ENCODE measurements at places on chromosomes 1 and 21.
A peak's percentile ranks its signal among the peaks of the same experiment; 100 is the strongest.

DNA sequence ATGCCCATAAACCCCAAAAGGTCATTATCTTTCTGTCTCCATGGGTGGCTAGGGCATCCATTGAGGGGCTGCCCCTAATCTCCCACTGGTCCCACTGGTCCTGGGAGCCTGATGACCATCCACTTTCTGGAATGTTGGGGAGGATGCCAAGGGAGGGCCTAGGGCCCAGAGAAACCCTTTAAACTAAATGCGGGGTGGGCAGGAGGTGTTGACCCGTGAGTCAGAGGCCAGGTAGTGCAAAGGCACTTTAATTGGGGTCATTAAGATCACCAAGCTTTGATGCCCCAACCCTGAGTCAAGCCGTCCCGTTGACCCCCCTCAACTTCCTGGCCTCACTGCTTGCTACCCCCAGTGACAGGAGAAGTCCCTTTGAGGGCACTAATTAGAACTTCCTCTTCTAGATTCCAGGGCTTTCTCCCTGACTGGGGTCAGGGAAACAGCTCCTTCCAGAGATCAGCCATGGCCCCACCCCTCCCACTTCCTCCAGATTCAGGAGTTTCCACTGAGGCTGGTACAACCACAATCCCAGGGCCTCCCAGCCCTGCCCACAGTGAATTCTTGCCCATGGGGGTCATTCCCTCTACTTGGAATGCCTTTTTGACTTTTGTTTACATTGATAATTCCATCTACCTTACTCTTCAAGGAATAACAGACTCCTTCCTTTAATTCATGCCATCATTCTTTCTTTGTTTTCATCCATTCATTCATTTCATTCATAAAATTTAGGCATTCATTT lies 15.5 kb upstream of the SERINC2 start:
- no peak for DNase-seq

DNA sequence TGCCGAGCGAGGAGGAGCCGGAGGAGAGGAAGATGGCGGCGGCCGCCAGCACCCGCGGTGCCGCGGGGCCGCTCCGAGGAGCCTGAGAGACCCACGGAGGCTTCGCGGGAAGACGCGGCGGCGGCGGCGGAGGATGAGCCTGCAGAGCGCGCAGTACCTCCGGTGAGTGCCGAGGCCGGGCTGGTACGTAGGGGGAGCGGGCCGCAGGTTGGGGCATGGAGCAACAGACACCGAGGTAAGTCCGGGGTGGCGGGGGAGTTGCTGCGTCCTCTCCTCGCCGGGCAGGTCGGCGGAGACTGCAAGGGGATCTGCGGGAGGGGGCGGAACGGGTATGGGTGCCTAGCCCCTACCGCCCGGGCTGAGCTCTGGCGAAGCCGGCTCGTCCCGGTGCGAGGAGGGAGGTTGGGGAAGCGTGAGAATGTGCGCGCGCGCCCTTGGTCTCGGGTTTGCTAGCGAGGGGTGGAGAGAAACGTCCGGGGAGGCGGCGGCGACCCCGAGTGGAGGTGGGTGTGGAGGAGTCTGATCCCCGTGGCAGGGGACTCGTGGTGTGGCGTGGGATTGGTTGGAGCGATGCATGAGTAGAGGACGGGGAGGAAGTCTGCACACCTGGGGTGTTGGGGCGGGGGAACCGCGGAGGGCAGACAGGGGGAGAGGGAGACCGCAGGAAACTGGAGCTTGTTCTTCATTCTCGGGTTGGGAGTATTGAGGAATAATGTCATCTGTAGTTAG lies at the start of gene SMG7:
SMG7 (plus strand) TSS at position 12 of the 729 bp plus-strand sequence; CDS start at position 134, 122 bp downstream.
- DNase-seq: peak; percentile 21

GRCh38 chr1:248758352-248758751 lies 2.8 kb upstream of the LYPD8 start:
- no peak for DNase-seq

DNA sequence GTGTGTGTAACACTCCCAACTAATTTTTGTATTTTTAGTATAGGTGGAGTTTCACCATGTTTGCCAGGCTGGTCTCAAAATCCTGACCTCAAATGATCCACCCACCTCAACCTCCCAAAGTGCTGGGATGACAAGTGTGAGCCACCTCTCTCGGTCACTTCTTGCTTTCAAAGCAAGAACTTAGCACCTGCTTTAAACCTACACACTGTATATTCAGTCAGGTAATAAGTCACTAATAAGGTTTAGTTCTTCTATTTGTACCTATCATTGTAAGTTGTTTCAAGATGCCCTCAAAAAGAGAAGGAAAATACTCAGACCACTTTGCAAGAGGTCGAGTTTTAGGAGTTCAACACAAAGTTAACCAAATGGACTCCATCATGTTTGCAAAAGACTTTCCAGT lies 431.3 kb downstream of the MRPL39 start:
- DNase-seq: no peak

DNA sequence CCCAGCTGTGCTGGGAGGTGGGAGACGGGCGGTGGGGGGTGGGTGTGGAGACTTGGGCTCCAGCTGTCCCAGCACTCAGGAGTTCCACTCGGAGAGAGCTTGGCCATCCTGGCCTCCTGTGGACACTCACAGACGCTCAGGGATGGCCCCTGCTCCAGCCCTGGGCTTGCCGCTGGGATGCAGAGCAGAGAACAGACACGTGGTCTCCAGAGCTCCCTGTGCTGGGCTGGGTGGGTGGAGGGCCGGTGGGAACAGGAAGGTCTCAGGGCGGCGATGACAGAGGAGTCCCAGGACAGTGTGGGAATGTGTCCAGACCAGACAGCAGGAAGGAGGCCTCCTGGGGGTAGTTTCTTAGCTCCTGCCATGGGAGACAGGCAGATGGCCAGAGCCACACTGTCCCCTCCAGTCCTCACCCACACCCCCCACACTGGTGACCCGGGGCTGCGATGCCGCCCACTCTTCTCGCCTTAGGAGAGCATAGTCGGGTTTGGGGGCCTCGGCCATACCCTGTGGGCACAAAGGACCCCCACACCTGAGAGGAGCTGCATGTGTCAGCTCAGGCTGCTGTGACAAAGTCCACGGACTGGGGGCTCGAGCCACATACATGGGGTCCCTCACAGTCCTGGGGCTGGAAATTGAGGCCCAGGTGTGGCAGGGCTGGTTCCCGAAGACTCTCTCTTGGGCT lies 2.0 kb downstream of the KRTAP10-9 start:
- no peak for DNase-seq

DNA sequence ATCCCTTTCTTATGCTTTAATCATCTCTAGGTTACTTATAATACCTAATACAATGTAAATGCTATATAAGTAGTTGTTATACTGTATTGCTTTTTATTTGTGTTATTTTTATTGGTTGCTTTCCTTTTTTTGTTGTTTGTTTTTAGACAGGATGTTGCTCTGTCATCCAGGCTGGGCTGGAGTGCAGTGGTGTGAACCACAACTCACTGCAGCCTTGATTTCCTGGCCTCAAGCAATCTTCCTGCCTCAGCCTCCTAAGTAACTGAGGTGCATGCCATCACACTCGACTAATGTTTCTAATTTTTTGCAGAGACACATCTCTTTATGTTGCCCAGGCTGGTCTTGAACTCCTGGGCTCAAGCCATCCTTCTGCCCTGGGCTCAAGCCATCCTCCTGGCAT lies 26.9 kb downstream of the KRTAP19-8 start:
- DNase-seq: no peak

DNA sequence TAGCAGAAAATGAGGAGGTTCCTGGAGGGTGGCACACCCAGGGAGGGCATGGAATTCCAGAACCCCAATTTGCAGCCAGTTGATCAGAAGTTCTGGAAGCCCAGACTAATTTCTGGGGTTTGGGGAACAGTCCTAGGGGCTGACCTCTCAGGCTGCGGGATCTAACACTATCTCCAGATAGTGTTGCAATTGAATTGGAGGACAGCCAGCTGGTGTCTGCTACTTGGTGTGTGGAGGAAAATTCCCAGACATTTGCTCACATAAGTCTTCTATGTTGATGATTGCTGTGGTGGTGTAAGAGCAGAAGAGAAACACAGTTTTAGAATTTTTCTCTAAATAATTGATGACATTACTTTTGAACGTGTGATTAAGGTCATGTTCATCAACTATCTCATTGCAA lies 154.3 kb upstream of the RNPC3 start:
- no peak for DNase-seq

- no peak for DNase-seq
These were observed 40.5 kb downstream of the UBE2G2 start for GRCh38 chr21:44761011-44761729.

DNA sequence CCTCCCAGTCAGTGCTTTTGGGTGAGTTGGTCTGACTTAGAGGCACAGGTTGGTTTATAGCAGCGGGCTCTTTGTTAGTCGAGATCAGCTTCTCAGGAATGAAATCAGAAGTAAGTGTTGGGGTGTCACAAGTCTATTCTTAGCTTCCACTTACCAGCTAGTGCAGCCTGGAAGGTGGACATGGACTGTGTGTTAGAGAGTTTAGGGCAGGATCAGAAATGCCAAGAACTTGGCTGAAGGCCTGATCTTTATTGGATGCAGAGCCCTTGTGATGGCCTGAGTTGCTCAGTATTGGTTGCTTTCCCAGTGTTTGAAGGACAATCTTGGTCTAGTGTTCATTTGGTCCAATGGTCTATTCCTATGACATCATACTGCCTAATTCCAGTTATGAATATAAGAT lies 377.0 kb upstream of the USP24 start:
- DNase-seq: no peak

GRCh38 chr1:10051656-10052055 lies 18.9 kb downstream of the UBE4B start:
- no peak for DNase-seq

GRCh38 chr1:244896550-244896949 lies 32.2 kb upstream of the HNRNPU start:
- no peak for DNase-seq

- no peak for DNase-seq
These were observed 12.6 kb upstream of the NTPCR start for GRCh38 chr1:232937741-232938375.

- no peak for DNase-seq
These were observed 14.0 kb downstream of the SLC66A1 start for GRCh38 chr1:19325958-19326747.

GRCh38 chr1:204968951-204969350 lies 74.1 kb upstream of the CNTN2 start:
- no peak for DNase-seq

DNA sequence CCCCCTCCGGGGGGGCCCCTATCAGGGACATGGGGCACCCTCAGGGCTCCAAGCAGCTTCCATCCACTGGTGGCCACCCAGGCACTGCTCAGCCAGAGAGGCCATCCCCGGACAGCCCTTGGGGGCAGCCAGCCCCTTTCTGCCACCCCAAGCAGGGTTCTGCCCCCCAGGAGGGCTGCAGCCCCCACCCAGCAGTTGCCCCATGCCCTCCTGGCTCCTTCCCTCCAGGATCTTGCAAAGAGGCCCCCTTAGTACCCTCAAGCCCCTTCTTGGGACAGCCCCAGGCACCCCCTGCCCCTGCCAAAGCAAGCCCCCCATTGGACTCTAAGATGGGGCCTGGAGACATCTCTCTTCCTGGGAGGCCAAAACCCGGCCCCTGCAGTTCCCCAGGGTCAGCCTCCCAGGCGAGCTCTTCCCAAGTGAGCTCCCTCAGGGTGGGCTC lies 34.9 kb downstream of the TRIM11 start:
- DNase-seq: no peak

DNA sequence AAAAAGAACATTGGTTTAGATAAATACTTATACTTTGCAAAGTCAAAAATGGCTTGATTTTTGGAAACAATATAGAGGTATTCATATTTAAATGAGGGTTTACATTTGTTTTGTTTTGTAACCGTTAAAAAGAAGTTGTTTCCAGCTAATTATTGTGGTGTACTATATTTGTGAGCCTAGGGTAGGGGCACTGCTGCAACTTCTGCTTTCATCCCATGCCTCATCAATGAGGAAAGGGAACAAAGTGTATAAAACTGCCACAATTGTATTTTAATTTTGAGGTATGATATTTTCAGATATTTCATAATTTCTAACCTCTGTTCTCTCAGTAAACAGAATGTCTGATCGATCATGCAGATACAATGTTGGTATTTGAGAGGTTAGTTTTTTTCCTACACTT lies 65.3 kb upstream of the SAMD13 start:
- DNase-seq: no peak

DNA sequence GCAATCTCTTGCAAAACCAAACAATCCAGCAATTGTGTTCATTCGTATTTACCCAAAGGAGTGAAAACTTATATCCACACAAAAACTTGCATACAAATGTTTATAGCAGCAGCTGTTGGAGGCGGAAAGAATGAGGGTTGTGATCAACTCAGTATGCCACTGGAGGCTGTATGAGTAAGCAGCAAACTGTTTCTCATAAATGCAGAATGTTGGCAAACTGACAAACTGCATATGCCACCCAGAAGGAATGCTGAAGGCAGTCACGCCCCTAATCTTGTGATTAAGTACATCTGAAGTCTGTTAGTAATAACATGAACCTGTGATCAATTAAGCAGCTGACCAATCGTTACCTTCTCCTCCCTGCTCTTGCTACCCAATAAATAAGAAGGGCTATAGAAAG lies 60.5 kb upstream of the CR2 start:
- no peak for DNase-seq

DNA sequence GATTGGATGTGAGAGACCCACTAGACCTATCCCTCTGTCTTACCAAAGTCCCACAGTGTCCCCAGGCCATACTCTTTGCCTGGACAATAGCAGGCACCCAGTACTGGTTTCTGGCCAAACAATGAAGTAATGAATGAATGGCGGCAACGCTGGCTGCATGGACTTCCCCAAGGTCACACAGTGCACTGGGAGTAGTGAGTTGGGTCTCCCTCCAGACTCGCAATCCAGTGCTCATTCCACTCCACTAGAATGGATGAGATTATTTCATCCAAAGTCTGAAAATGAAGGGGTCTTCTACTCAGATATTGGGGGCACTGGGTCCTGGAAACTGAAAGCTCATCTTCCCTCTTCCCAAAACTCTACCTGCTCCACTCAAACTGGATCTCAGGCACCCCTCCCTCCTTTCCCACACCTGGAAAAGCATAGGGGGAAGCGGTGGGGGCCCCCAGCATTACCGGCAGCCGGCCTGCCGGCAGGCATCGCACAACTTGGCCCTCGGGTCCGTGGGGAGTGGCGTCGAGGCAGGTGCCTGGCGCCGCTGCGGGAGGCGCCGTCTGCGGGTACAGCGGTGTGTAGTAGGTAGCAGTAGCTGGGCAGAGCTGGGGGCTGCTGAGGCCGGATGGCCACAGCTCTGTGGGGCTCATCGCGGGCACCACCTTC lies 816 bp downstream of the E2F2 start:
- no peak for DNase-seq

DNA sequence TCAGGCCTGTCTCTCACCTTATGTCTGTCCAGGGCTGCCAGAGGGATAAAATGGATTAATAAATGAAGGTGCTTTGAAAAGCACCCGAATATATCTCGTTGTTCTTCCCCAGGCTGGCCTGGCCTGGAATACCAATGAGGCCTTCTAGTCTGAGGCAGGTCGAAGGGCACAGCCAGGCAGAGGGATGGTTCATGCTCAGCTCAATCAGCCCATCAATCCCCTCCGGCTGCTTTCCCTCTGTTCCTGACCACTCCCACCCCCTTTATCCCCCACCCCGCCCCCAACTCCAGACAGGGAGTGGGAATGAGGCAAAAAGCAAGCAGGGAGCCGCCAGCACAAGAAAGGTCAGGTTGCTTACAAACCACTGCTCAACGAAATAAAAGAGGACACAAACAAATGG lies 40.0 kb upstream of the PRELP start:
- no peak for DNase-seq

- DNase-seq: no peak
These were observed 257.5 kb upstream of the B3GALT2 start for GRCh38 chr1:193443886-193444285.
